ENCODE measurements at places on chromosomes 3 and 15. TPM values are rescaled to one million over a fixed set of nuclear protein-coding genes. Genes with fewer than 3 reads are reported as not detected.

The FANCD2OS gene
- not detected for polyA plus RNA-seq

- DNase-seq: no peak
These were observed 285.7 kb upstream of the STT3B start for GRCh38 chr3:31247063-31247447.

DNA sequence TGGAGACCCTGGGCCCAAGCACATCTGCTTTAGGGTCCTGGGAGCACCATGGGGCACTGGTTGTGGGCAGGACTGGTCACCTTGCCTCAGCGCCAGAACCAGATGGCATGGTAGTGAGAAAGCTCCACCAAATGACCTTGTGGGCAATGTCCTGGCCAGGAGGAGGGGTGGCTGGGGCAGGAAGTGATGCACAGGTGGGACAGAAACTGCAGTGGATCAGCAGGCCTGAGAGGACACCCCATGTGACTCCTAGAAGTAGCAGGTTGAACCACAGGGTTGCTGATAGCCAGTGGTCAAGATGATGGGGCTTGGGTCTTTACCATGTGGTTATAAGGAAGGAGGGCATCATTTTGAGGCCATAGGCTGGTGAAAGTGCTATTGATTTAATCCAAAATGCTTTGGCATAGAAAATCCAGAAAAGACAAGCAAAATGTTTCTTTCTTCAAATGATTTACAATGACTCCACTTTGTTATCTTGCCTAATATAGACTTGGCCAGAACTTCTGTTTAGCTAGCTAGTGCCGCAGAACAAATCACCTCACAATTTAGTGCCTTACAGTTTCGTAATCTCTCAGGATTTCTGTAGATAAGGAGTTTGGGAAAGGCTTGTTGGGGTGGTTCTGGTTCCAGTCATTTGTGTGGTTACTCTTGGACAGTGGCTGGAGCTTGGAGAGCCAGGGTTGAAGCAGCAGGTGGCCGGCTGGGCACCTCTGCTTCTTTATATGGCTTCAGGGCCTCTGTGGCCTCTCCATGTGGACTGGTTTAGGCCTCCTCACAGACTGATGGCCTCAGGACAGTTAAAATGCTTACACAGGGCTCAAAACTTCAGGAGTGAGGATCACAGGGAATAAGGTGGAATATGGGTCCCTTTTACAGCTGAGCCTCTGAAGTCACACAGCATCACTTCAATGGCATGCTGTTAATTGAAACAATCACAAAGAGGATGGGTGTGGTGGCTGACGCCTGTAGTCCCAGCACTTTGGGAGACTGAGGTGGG is 27.5 kb downstream of the TMEM158 start:
- peak; percentile 80 for DNase-seq

The C3orf49 gene
- not detected for polyA plus RNA-seq

The CYP19A1 gene
- 0.16 TPM for polyA plus RNA-seq

The IL12A gene
- 5.5 TPM for polyA plus RNA-seq

DNA sequence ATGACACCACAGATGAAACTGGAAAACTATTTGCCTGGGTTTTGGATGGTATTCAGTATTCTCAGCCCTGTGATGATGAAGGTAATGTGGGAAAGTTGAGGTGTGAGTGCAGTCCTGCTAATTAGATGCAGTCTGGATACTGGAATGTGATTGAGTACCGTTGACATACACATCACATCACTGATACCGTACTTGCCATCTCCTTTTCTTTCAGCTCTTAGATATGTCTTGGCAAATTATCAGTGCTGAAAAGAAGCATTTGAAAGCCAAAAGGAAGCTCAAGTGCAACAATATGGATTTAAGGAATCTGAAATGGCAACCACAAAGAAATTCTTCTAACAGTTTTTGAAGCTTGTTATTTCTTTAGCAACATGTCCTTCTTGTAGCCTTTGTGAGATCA is 381.4 kb upstream of the TGFBR2 start:
- no peak for DNase-seq

The DUSP7 gene
- polyA plus RNA-seq: 23.7 TPM

DNA sequence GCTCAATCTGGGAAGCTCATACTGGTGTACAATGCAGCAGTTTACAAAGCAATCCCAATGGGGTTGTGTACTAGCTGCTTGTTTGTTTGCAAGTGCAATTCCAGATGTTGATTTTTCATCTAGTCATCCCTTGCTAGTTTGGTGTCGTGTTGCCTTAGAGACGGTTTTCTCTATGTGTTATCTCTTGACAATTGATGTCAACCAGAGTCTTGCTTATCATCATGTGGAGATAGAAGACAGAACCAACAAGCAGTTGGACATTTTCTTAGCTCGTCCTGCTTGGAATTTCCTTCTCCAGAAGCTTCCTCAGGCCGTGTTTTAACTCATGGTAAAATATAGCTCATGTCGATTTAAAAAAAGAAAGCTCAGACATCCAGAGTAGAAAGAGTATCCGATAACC is 262.0 kb upstream of the KCNH8 start:
- no peak for DNase-seq

DNA sequence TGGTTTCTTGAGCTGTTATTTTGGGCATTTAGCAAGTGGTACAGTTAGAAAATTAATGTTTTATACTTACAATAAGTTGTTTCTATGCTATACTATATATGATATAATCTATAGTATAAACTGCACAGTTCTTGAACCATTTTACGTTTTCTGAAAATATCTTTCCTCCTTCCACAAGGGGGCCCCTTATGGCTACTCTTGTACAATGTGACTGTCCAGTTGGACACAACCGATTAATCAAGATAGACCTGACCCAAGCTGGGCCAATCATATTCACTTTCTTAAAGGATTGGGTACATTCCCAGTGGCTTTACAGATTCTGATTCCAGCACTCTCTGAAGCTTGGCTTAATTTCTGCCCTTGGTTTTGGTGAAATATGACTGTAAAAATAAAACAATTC is 953.4 kb downstream of the AGBL1 start:
- no peak for DNase-seq

DNA sequence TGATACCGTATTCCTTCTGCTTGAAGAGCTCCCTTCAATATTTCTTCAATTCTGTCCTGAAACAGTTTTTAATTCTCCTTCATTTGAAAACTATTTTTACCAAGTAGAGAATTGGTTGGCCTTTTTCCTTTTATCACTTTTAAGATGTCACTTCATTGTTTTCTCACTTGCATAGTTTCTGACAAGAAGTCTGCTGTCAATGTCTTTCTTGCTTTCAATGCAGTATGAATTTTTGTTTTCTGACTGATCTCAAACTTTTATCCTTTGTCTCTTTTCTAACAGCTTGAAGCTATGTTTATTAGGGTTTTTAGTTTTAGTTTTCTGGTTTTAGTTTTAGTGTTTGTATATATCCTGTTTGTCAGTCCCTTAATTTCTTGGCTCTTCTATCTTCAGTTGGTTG is 364.8 kb upstream of the TPRG1 start:
- peak; percentile 50 for DNase-seq

- no peak for DNase-seq
These were observed 341 bp downstream of the HEXA start for GRCh38 chr15:72375501-72375845.

The ZPLD1 gene
- not detected for polyA plus RNA-seq

GRCh38 chr3:101379658-101380376 is 59.4 kb upstream of the IMPG2 start:
- no peak for DNase-seq

GRCh38 chr3:126312341-126312740 is 44.9 kb downstream of the KLF15 start:
- no peak for DNase-seq

DNA sequence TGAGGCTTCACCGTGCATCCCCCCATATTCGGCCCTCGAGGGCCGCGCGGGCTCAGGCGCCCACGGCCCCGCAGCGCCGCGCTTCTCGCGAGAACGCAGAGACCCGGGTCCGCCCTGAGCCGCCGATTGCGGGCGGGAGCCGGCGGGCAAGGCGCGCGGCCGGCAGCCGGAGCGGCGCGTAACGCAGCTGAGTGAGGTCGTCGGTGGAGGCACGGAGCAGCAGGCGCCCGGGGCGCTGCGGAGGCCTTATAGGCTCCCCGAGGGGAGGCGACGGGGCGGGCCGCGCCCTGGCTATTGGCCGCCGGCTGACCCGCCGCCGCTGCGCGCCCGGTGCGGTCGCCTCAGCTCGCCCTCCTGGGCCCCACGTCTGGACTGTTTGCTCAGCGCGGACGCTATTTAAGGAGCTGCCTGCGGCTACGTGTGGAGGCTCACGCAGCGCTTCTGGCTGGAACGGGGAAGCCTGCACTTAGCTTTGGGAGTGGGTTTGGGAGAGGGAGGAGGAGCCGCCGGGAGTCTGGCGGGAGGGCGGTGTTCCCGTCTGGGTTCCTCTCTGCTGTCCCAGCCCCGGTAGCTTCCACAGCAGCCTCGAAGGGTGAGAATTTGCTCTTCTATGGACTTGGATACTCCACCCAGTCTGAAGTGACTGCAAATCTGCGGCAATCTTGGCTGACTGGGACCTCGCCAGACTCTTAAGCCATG is at the start of gene PLOD2:
PLOD2 (minus strand) TSS at position 221 of the 699 bp plus-strand sequence; CDS start at position 26, 195 bp downstream.
- DNase-seq: peak; percentile 92

DNA sequence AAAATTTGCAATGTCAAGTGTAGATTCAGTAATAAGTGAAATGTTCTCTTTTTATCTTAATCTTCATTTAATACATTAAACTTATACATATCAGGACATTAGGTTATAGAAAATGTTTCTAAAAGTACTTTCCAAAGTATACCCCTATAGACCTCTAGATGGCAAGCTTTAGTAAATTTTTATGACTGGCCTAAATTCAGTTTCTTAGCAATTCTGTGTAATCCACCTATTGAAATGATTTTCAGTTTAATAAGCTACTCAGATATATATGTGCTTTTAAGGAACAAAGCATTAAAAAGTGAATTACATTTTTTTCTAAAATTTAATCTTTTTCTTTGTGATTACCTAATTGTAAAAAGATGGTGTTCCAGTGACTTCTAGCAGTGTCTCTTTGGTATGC is 342.2 kb downstream of the GBE1 start:
- DNase-seq: no peak

DNA sequence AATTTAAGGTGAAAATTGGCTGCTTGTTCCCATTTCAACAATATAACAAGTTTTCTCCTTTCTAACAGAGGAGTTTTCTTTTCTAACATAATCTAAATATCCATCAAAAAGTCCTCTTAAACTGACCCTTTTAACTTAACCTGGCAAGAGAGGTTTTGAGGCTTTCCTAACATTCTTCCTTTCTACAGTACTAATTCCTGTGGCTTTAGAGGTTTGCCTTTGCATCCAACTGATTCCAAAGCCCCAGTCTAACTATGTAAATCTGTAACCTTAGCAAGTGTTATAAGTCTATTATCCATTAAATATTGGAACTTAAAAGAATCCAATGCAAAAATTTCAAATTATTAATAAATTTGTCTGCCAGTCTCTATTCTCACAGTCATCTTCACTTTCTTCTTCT is 134.1 kb downstream of the ISL2 start:
- DNase-seq: peak; percentile 83

DNA sequence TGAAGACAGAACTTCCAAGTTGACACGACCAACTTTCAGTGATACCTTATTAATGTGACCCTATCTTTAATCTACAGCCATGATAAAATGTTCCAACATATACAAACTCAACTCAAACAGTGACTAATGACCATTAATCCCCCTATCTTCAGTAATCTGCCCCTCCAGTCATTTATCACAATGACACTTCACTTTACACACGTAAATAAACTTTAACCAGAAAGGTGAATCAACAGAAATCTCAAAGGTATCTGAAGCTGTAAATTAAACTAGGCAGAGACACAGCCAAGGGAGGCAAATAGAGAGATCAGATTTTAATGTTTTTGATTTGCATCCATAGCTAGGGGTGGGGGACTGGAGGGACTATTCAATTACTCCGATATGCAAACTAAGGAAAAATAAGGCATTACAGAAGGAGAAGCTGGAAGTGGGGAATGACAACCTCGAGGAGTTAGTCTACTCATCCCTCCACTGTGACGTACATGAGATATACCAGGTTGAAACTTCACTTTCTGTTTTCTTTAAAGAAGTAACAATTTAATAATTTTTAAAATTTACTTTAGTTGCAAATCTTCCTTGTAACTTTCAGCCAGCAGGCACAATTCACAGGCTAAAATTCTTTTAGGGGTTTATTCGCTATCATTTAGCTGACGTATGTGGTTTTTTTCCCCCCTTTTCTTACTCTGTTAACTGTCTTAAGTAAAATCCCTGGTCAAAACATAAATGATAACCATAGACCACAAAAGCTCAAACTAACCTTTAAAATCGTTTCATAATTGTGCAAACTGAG is 751.0 kb downstream of the ROBO1 start:
- DNase-seq: peak; percentile 45

The LMAN1L gene
- not detected for polyA plus RNA-seq

GRCh38 chr15:76105911-76106310 is 46.1 kb downstream of the TMEM266 start:
- no peak for DNase-seq

The SCN11A gene
- polyA plus RNA-seq: 0.01 TPM

The SPTSSB gene
- polyA plus RNA-seq: not detected

GRCh38 chr3:108473711-108474110 is 36.7 kb downstream of the MYH15 start:
- DNase-seq: no peak

DNA sequence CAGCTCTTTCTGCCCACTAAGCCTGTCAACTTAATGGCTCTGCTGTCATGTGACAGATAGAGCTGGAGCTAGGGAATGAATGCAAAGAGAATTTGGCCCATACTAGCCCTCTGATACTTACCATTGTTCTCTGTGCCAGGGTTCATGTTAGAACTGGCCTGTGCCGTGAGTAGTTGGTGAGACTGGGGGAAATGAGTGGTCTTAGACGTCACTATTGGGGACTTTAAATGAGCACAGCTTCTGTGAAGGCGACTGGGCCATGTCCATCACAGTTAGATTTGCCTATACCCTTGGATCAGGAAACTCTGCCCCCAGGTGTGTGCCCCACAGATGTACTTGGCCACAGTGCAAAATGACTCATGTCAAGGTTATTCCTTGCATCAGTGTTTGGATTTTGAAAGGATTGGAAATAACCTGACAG is 124.9 kb downstream of the PTPRG start:
- no peak for DNase-seq

The FAM43A gene
- polyA plus RNA-seq: 3.2 TPM

GRCh38 chr3:104520228-104520655 is 846.5 kb upstream of the ALCAM start:
- no peak for DNase-seq

DNA sequence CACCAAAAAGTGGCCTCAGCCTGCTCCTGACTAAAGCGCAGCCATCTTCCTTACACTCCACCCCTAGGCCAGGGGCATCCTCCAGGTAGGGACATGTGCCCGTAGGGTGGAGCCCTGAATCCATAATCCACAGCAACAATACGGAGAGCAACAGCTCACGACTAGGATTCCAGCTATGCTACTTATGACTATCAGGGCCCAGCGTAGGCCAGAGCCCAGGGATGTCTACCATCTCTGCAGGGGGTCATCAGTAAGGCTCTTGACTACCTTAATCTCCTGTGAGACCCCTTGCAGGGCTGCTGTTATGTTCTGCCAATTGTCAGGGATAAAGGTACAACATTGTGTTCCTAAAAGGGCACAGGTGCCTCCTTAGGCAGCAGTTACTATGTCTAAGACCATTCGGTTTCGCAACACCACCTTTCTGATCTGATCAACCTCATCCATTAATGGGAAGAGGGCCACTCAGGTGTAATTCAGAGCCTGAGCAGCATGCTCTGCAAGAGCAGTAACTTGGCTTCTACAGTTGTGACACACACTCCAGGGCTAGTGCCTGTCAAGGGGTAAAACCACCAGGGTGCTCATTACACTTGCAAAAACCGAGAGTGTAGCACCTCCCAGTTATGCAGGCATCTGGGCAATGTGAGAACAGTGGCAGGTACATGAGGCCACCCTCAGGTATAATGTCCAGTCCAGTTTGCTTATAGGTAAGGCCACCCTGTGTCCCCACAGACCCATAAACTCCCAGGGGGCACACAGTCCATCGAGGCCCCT is 11.0 kb downstream of the CCRL2 start:
- DNase-seq: no peak

The ACOX2 gene
- polyA plus RNA-seq: 19.0 TPM

- no peak for DNase-seq
These were observed 70.6 kb downstream of the MORC1 start for GRCh38 chr3:109047366-109047765.

The CKMT1B gene
- not detected for polyA plus RNA-seq

Measured in fibroblast of lung (primary cell).